ENCODE measurements at places on chromosomes 11 and 22.

- DNase-seq: no peak
Observed at GRCh38 chr11:46451759-46452158, 60.2 kb upstream of the CHRM4 start.

DNA sequence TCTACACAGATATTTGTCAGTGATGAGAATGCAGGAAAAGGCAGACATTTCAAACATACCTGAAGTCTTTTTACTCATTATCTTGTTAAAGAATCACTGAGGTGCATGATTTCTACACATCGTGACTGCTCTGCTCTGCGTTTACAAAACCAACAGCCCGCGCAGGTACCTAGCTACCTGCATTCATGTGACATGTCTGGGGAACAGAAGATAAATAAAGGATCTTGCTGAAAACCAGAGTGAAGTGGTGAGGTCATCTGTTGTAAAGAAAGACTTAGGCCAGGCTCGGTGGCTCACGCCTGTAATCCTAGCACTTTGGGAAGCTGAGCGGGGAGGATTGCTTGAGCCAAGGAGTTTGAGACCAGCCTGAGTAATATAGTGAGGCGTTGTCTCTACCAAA is 15.7 kb downstream of the ASPHD2 start:
- no peak for DNase-seq

- DNase-seq: peak; percentile 72
Observed at GRCh38 chr11:60872961-60873524, 5.7 kb downstream of the ZP1 start.

DNA sequence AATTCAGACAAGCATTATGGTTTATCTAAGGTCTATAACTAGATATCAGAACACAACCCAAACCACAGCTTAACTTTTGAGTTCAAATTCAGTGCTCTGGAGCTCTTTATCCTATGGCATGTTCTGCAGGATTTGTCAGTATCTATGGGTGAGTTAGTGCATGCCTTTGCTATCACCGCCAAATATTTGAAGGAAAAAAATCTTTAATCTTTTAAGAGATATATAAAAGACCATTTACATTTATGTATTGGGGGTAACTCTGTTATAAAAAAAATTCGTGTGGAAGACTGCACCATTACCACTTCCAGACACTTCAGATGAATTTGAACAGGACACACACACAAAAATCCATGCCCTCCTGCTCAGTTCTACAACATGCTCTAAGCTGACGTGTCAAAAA is 313.5 kb upstream of the CHORDC1 start:
- DNase-seq: no peak

DNA sequence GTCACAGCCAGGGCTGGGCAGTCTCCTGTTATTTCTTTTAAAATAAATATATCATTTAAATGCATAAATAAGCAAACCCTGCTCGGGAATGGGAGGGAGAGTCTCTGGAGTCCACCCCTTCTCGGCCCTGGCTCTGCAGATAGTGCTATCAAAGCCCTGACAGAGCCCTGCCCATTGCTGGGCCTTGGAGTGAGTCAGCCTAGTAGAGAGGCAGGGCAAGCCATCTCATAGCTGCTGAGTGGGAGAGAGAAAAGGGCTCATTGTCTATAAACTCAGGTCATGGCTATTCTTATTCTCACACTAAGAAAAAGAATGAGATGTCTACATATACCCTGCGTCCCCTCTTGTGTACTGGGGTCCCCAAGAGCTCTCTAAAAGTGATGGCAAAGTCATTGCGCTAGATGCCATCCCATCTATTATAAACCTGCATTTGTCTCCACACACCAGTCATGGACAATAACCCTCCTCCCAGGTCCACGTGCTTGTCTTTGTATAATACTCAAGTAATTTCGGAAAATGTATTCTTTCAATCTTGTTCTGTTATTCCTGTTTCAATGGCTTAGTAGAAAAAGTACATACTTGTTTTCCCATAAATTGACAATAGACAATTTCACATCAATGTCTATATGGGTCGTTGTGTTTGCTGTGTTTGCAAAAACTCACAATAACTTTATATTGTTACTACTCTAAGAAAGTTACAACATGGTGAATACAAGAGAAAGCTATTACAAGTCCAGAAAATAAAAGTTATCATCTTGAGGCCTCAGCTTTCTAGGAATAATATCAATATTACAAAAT is 13.4 kb downstream of the OR51B4 start:
- no peak for DNase-seq

DNA sequence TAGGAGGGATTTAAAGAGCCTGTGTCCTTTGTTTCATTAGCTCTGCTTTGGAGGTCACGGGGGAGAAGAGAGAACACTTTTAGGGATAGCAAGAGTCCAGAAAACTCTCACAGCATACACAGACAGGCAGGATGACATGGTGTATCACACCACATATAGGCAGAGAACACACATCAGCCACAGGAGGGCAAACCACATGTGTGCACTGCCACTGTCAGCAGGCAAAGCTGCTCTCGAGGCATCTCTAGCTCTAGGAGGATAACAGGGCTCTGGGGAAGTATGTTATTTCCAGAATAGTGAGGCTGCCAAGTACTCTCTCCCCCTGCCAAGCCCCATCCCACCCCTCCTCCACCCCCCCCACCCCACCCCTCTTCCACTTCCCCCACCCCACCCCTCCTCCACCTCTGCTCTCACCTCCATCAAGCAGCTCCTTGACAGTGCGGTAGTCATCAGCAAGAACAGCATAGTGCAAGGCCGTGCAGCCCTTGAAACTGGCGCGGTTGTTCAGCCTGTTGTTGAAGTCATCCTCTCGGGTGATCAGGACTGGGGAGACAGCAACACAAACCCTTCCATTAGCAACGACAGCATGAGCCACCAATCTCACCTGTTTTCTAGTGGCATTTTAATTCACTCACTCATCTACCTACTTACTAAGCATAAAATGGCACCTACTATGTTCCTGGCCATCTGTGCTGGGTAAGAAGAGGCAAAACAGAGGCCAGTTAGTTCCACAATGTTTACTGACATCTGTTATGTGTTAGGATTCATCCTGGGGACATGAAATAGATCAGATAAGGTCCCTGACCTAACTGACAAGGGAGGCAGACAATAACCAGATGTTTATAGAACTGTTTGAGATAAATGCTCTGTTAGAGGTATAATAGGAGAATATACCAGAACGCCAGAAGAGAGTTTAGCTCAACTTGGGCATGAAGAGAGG is 75.6 kb downstream of the CLPB start:
- DNase-seq: no peak

DNA sequence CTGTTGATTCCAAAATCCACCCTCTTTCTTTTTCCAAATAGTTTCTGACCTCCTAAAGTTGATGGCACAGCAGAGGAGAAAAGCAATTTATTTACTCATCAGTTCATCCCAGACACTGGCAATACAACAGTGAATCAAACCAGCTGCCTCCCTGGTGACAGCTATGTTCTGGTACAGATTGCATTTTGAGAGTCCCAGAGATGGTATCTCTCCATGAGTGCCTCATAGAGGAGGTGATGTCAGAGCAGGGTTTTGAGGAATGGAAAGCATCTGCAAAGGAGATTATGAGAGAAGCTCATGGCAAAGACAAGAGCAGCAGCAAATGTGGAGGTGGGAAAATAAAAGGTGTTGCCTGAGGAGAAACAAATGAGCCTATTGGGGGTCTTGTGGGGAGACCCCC is 377.2 kb downstream of the MN1 start:
- no peak for DNase-seq

DNA sequence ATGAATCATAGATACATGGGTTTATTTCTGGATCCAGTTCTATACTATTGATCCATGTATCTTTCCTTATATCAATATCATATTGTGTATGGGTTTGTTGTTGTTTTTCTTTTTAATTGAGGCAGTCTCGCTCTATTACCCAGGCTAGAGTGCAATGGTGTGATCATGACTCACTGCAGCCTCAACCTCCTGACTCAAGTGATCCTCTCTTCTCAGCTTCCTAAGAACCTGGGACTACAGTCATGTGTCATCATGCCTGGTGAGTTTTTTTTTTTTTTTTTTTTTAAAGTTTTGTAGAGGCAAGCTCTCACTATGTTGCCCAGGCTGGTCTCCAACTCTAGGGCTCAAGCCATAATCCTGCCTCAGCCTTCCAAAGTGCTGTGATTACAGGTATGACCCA is 1589.4 kb upstream of the TENM4 start:
- DNase-seq: no peak

GRCh38 chr11:36509201-36509639 is 852 bp downstream of the TRAF6 start:
- DNase-seq: no peak

- no peak for DNase-seq
Observed at GRCh38 chr11:83156996-83157593, at the start of gene PCF11. PCF11 (plus strand) TSS chr11:83157131; CDS start chr11:83157440, 309 bp downstream.

Measured in GM04504 (cell line).